SJSA1 (cell line): ENCODE measurements at places on chromosomes 11 and 22.

DNA sequence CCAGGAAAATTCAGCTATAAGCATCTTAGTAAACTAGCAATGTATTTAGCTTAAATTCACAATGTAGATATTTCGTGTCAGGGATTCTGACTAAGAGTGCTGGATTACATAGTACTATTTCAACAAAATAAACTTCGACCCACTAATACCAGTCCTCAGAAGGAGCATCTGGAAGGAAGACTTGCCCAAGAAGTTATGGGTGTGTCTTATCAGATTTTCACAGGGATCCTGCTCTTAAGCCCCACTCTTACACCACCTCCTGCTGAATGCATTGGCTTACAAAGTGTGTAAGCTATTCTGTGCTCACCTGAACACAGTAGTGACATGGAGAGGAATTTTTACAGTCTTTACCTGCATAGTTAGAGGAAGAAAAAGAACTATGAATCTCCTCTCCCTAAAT, 35.4 kb upstream of the ANO5 start:
- no peak overlapping the region for H3K27ac ChIP-seq
- no peaks in the 10 kb centered on the region for H3K4me1 ChIP-seq
- H3K36me3 ChIP-seq = no peaks in the 10 kb centered on the region
- no peaks in the 10 kb centered on the region for H3K27me3 ChIP-seq

- H3K27me3 ChIP-seq = no peaks in the 10 kb centered on the region
- no peak for DNase-seq
- no peaks in the 10 kb centered on the region for H3K36me3 ChIP-seq
- no peak overlapping the region for H3K27ac ChIP-seq
- H3K4me1 ChIP-seq = no peaks in the 10 kb centered on the region; the same call in 1 of the 2 replicates
Observed at GRCh38 chr11:58316142-58316541, 42.7 kb downstream of the OR5B17 start.

GRCh38 chr11:79017811-79018210, 423.0 kb downstream of the TENM4 start:
- DNase-seq = no peak
- H3K27me3 ChIP-seq = no peaks in the 10 kb centered on the region
- H3K4me1 ChIP-seq = no peaks in the 10 kb centered on the region
- no peak overlapping the region for H3K4me3 ChIP-seq
- no peaks in the 10 kb centered on the region for H3K36me3 ChIP-seq
- H3K27ac ChIP-seq = no peak overlapping the region

DNA sequence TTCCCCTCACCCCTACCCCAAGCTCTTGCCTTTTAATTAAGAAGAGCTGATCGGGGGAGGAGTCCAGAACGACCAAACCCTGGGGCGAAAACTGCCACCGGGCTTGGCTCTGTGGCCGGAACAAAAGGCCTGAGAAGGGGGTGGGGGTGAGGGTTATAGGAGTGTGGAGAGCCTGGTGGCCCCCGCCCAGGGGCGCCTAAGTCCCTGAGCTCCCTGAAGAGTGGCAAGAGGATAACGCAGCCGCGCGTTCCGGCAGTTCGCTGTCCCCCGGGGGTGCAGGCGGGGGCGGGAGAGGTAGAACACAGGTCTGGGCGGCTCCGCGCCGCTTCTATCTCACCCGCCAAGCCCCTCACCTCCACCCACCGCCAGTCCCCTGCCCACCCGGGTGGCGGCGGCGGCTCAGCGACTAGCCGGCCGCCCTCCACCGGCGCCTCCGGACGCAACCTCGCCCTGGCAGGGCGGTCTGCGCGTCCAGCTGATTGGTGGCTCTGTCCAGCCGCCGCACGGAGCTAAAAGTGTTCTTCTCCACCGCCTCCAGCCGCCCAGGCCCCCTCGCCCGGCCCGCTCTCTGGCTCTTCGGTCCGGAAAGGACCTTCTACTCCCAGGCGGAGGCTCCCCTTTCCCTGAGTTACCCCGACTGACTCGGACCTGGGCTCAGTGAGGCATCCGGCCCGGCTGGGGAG, 18.7 kb upstream of the BDNF start:
- H3K4me3 ChIP-seq = peak overlapping the region; percentile 56
- DNase-seq = peak; percentile 61
- 0 out of 2 replicates have a peak overlapping the region, but pooled peaks have one; percentile 43 for H3K27ac ChIP-seq
- H3K27me3 ChIP-seq = peaks cover 15% of the 10 kb centered on the region
- peaks cover 30% of the 10 kb centered on the region for H3K4me1 ChIP-seq

DNA sequence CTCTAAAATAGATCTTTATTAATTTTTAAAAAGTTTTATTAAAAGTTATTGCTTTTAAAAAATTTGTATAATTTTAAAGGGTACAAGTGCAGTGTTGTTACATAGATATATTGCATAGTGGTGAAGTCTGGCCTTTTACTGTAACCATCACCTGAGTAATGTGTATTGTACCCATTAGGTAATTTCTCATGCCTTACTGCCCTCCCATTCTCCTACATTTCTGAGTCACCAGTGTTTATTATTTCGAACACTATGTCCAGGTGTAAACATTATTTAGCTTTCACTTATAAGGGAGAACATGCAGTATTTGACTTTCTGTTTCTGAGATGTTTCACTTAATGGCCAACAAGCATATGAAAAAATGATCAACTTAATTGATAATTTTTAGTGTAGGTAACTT, 2.3 kb downstream of the OR51G1 start:
- no peaks in the 10 kb centered on the region for H3K36me3 ChIP-seq
- no peak overlapping the region for H3K4me3 ChIP-seq
- no peaks in the 10 kb centered on the region for H3K4me1 ChIP-seq

DNA sequence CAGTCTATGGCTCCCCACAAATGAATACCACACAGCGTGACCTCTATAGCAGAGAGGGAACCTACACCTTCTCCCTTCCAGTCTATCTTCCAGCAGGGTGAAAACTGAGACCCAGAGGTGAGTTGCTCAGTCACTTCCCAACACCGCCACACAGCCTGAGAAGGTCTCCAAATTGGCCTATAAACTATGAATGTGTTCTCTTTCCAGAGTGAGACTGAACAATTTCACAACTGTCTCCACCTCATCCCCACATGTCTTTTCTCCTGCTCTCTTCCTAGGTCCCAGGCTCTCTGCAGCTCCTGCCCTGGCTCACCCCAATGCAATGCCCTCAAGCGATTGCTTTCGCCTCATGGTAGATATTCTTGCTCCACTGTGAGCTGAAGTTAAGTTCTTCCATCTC, 14.0 kb downstream of the CLMP start:
- no peak overlapping the region for H3K4me3 ChIP-seq
- H3K27ac ChIP-seq = no peak overlapping the region
- DNase-seq = no peak
- H3K36me3 ChIP-seq = peaks cover 7% of the 10 kb centered on the region; the same call in 1 of the 2 replicates
- H3K27me3 ChIP-seq = no peaks in the 10 kb centered on the region

GRCh38 chr11:96964661-96965060, 574.8 kb downstream of the JRKL start:
- no peak for DNase-seq
- no peaks in the 10 kb centered on the region for H3K36me3 ChIP-seq
- H3K27me3 ChIP-seq = no peaks in the 10 kb centered on the region
- no peak overlapping the region for H3K27ac ChIP-seq
- H3K4me1 ChIP-seq = peaks cover 20% of the 10 kb centered on the region

GRCh38 chr11:92455210-92455790, 230.7 kb downstream of the FAT3 start:
- no peak overlapping the region for H3K27ac ChIP-seq
- no peaks in the 10 kb centered on the region for H3K36me3 ChIP-seq
- no peak for DNase-seq
- no peaks in the 10 kb centered on the region for H3K4me1 ChIP-seq
- no peaks in the 10 kb centered on the region for H3K27me3 ChIP-seq

GRCh38 chr11:129251067-129251466, 58.9 kb upstream of the ARHGAP32 start:
- H3K27me3 ChIP-seq = no peaks in the 10 kb centered on the region
- H3K36me3 ChIP-seq = no peaks in the 10 kb centered on the region
- DNase-seq = no peak
- no peak overlapping the region for H3K4me3 ChIP-seq
- no peak overlapping the region for H3K27ac ChIP-seq

GRCh38 chr11:18056561-18057181, 10.6 kb upstream of the TPH1 start:
- peaks cover 19% of the 10 kb centered on the region; the same call in 1 of the 2 replicates for H3K27me3 ChIP-seq
- no peaks in the 10 kb centered on the region for H3K36me3 ChIP-seq
- DNase-seq = no peak
- H3K4me3 ChIP-seq = no peak overlapping the region

- peaks cover 3% of the 10 kb centered on the region for H3K27me3 ChIP-seq
- H3K27ac ChIP-seq = no peak overlapping the region
- H3K36me3 ChIP-seq = no peaks in the 10 kb centered on the region
- no peak overlapping the region for H3K4me3 ChIP-seq
Observed at GRCh38 chr11:64736654-64737053, 7.3 kb downstream of the RASGRP2 start.

GRCh38 chr11:80281194-80281593, 840.4 kb upstream of the TENM4 start:
- no peak overlapping the region for H3K4me3 ChIP-seq
- no peaks in the 10 kb centered on the region for H3K4me1 ChIP-seq
- H3K36me3 ChIP-seq = no peaks in the 10 kb centered on the region
- H3K27ac ChIP-seq = no peak overlapping the region

GRCh38 chr22:44659140-44659539, 42.9 kb upstream of the PRR5 start:
- H3K4me3 ChIP-seq = no peak overlapping the region
- H3K36me3 ChIP-seq = no peaks in the 10 kb centered on the region
- no peaks in the 10 kb centered on the region for H3K27me3 ChIP-seq

GRCh38 chr11:72007089-72007476, 8.4 kb downstream of the IL18BP start:
- H3K4me3 ChIP-seq = no peak overlapping the region
- peaks cover 77% of the 10 kb centered on the region for H3K36me3 ChIP-seq

GRCh38 chr22:33909075-33909458, 11.2 kb downstream of the LARGE1 start:
- no peak overlapping the region for H3K27ac ChIP-seq
- no peaks in the 10 kb centered on the region for H3K36me3 ChIP-seq
- DNase-seq = no peak
- H3K4me1 ChIP-seq = peaks cover 13% of the 10 kb centered on the region
- no peaks in the 10 kb centered on the region for H3K27me3 ChIP-seq

GRCh38 chr11:16049611-16050010, 306.7 kb downstream of the SOX6 start:
- no peaks in the 10 kb centered on the region for H3K4me1 ChIP-seq
- no peak overlapping the region for H3K4me3 ChIP-seq
- DNase-seq = no peak
- H3K36me3 ChIP-seq = no peaks in the 10 kb centered on the region
- H3K27ac ChIP-seq = no peak overlapping the region

DNA sequence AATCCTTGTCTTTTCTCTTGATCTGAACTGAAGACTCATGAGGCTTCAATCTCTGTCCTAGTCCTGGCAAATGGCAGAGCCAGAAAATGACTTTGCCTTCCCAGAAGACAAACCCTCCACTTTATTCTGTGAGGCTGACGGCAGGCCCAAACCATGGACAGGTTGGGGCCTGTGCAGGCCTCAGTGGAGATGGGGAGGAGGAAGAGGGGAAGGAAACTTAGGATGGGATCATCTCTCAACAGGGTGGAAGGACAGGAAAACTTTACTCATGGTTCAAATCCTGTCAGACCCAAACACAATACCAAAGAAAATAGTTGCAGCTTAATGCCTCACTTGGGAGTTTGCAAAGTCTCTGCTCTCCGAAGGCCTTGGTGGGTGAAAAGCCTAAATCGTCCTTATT, 9.8 kb downstream of the RPL27A start:
- peaks cover 49% of the 10 kb centered on the region for H3K36me3 ChIP-seq
- no peak overlapping the region for H3K4me3 ChIP-seq
- H3K27ac ChIP-seq = no peak overlapping the region
- no peaks in the 10 kb centered on the region for H3K27me3 ChIP-seq
- H3K4me1 ChIP-seq = peaks cover 13% of the 10 kb centered on the region; the same call in 1 of the 2 replicates

DNA sequence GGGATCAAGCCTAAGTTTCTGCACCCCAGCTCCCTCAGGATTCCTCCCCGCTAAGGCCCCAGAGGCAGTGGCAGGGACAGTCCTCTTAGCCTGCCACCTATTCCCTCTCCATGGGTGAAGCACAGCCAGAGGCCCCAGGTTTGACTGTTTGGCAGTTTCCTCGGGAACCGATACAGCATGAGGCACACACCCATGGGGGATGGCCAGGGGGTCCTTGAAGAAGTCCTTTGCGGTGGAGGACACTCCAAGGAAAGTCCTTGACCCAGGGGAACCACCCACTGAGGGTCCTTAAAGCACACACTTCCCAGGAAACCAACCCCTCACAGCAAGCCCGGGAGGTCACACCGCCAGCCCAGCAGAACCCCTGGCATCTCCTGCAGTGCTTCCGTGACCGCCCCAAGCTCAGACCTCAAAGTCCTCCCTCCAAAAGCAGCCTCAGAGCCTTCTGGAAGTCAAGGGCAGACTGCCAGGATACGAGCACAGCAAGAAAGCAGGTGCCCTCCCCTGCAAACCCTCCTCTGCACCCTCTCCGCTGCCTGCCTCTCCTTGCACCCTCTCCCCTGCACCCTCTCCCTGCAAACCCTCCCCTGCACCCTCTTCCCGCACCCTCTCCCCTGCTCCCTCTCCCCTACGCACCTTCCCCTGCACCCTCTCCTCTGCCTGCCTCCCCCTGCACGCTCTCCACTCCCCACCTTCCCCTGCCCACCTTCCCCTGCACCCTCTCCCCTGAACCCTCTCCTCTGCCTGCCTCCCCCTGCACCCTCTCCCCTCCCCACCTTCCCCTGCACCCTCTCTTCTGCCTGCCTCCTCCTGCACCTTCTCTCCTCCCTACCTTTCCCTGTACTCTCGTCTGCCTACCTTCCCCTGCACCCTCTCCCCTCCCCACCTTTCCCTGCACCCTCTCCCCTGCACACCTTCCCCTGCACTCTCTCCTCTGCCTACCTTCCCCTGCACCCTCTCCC, 1.4 kb downstream of the SIGIRR start:
- no peak overlapping the region for H3K27ac ChIP-seq
- H3K4me1 ChIP-seq = no peaks in the 10 kb centered on the region
- no peak for DNase-seq
- no peak overlapping the region for H3K4me3 ChIP-seq
- H3K36me3 ChIP-seq = no peaks in the 10 kb centered on the region

DNA sequence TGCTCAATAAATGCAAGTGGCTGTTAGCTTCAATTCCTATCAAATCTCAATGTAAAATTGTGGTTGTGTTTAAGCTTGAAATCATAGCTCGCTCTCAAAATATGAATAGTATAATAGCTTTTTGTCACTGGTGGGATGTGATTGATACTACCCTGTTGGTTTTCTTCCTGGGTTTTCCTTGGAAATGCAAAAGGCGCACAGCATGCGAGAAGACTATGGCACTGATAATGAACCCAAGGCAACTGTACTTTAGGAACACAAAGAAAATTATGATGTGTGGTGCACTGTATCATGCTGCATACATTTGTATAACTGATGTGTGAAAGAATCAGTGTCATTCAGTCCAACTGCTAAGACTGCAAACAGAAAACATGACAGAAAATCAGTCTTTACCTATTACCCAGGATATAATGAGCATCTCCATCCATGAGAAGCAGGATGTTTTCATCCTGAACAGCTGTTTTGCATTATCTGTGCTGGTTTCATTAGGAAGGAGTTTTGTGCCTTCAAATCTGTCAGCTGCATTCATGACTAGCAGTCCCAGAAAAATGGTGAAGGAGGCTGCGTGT, 101.2 kb downstream of the TRPC6 start:
- H3K27me3 ChIP-seq = no peaks in the 10 kb centered on the region
- no peaks in the 10 kb centered on the region; the same call in 1 of the 2 replicates for H3K4me1 ChIP-seq
- no peaks in the 10 kb centered on the region for H3K36me3 ChIP-seq
- H3K27ac ChIP-seq = no peak overlapping the region
- no peak overlapping the region for H3K4me3 ChIP-seq
- DNase-seq = no peak
